ENCODE measurements at places on chromosomes 12 and 14.

- DNase-seq: no peak
Measured at GRCh38 chr14:24255931-24256711, 6.9 kb downstream of the TGM1 start.

GRCh38 chr12:110590806-110591326 is 7.7 kb upstream of the PPTC7 start:
- DNase-seq: no peak

GRCh38 chr14:91796617-91797347 is 64.9 kb upstream of the CATSPERB start:
- no peak for DNase-seq

DNA sequence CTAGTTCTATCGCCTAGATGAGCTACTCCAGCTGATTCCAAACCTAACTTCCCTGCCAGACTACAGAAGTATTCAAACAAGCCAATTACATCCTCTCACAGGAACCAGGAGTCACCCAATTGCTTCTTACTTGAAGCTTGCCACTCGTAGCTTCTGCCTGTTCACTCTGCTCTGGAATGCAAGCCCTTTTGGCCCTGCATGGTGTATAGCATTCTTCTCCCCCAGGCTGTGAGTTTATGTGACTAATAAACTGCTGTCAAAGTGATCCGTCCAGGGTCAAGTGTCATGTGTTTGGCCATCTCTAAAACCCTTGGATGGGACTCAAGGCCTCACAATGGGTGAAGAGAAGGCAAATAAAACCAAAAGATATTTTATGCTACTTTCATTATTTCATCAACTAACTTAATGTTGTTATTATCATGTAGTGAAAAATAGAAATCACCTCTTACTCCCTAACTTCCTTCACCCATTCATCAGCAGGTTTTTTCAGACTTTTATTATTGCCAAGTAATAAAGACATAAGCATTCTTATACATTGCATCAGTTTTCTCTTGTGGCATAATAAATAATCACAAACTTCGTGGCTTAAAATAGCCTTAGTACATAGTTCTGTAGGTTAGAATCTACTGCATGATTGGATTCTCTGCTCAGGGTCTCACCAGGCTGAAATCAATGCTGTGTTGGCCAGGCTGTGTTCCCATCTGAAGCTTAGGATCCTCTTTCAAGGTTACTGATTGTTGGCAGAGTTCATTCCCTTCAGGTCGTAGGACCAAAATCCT is 1981.7 kb upstream of the FLRT2 start:
- DNase-seq: no peak

DNA sequence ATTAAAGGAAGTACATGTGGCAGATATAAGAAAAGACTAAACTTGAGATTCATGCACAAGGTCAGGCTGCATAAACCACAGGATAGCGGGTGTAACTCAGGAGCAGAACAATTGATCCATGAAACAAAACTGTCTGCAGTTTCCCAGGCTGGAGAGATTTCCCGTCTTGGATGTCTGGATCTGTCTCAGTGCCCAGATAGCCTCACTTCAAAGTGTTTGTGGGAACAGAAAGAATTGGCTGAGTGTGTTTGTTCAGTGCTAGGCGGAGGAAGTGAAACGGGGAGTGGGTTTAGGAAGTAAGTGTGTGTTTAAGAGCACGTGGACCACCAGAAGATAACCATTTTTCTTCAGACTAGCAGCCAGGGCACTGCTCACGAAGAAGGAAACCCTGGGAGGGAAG is 1.4 kb upstream of the RNASE10 start:
- DNase-seq: no peak

- DNase-seq: no peak
Measured at GRCh38 chr12:24723759-24724158, 225.1 kb downstream of the BCAT1 start.

- peak; percentile 43 for DNase-seq
Measured at GRCh38 chr14:105474483-105475268, at the start of gene CRIP2. CRIP2 (plus strand) TSS chr14:105474821; CDS start chr14:105474863, 42 bp downstream.

DNA sequence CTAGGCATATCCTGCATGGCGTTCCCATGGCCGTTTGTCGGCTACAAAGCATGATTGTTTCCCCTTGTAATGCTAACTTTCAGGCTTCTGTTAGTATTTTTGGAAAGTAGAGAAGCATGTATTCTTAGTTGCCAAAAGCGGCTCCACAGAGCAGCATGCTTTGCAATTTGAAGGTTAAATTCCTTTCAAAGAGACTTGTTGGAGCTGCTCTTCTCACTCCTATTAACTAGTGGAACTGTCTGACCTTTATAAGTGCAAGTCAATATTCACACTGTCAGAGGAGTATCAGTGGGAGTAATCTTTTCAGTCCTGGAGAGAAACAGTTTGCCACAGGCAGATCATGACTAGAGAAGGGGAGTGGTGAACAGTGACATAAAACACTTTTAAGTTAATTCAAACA is 656.1 kb upstream of the NOVA1 start:
- no peak for DNase-seq

- no peak for DNase-seq
Measured at GRCh38 chr12:94286583-94287244, 138.3 kb downstream of the PLXNC1 start.

- no peak for DNase-seq
Measured at GRCh38 chr12:11741434-11742092, 92.1 kb downstream of the ETV6 start.

GRCh38 chr12:116734156-116734768 is 3.6 kb downstream of the SPRING1 start:
- no peak for DNase-seq

Data from stimulated activated naive CD8-positive, alpha-beta T cell treated with anti-CD3 and anti-CD28 coated beads, Interleukin-15, Interleukin-2, amounts not matched to agents 100 U/mL and 50 U/mL, for 24 hours (primary cell).